ENCODE measurements at places on chromosomes 4 and X. TPM values are rescaled to one million over a fixed set of nuclear protein-coding genes. Genes with fewer than 3 reads are reported as not detected.
A peak's percentile ranks its signal among the peaks of the same experiment; 100 is the strongest.

SASH3 gene
- total RNA-seq, result 2.9 TPM

GRCh38 chrX:10513974-10514373 is 106.4 kb downstream of the MID1 start:
- no peaks in the 10 kb centered on the region for H3K27me3 ChIP-seq
- H3K4me1 ChIP-seq, result no peaks in the 10 kb centered on the region
- no peak for DNase-seq
- no peaks in the 10 kb centered on the region for H3K36me3 ChIP-seq

DNA sequence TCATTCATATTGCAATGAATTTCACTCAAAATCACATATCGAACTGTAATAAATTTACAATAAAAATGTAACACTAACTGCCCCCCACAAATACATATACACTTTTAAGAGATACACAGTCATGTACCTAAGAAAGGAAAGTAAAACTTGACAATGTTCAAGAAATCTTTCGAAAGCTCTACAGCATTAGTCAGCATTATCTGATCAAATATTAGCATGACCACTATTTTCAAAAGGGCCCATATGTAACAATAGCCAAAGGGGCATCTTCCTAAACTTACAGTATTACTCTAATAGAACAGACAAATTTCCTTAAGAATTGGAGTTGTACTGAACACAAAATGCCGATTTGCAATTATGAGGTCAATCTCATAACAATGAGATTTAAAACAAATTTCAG is 51.8 kb downstream of the STX18 start:
- H3K36me3 ChIP-seq, result no peaks in the 10 kb centered on the region
- no peak for DNase-seq
- H3K27me3 ChIP-seq, result no peaks in the 10 kb centered on the region
- H3K27ac ChIP-seq, result peak overlapping the region; percentile 14
- no peak overlapping the region for H3K4me3 ChIP-seq
- peaks cover 7% of the 10 kb centered on the region for H3K4me1 ChIP-seq

- H3K27me3 ChIP-seq, result no peaks in the 10 kb centered on the region
- no peak overlapping the region for H3K4me3 ChIP-seq
- DNase-seq, result peak; percentile 32
These were observed 35.5 kb downstream of the HTRA3 start for GRCh38 chr4:8304827-8305695.

CXCL13 gene
- total RNA-seq, result 3.1 TPM

- no peak overlapping the region for H3K27ac ChIP-seq
- no peaks in the 10 kb centered on the region for H3K27me3 ChIP-seq
- no peak for DNase-seq
These were observed 34.3 kb downstream of the TMEM164 start for GRCh38 chrX:110037178-110037577.

DNA sequence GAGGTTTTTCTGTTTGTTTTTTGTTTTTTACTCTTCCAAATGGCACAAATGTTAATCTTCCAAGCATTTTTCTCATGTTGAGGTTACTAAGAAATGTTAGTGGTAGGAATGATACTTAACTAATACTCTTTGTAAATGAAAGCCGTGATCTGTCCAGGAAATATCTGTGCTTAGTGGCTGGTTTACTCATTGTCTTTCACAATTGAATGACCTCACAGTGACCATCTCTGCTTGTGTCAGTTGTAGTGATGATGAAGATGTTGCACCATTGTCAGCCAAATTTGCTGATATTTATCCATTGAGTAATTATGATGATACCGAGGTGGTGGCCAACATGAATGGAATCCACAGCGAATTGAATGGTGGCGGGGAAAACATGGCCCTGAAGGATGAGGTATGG is 93.5 kb downstream of the TNIP2 start:
- H3K4me3 ChIP-seq, result no peak overlapping the region
- H3K27me3 ChIP-seq, result no peaks in the 10 kb centered on the region
- peaks cover 8% of the 10 kb centered on the region for H3K4me1 ChIP-seq
- DNase-seq, result no peak

DNA sequence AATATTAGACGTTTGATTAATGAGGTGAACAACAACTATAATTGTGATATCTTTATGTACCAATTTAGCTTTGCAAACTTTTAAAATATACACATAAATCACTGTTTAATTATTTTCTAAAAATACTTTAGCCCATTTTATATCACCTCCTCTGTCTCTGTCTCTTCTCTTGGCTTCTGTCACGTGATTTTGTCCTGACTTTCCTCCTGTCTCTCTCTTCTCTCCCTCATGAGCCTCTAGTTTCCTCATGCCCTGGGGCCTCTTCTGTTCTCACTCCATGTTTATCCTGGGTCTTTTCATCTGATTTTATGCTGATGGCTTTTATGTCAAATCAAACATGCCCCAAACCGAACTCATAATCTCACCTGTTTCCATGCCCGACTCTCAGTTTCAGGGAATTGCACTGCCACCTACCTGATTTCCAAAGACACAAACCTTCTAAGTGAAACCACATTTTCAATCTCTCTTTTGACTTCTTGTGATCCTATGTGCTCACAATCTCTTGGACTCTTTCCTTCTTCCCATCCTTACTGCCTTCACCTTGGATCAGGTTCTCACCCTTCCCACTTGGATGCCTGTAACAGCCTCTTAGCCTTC is 303.0 kb upstream of the GALNT7 start:
- no peak overlapping the region for H3K27ac ChIP-seq
- no peak overlapping the region for H3K4me3 ChIP-seq
- H3K4me1 ChIP-seq, result no peaks in the 10 kb centered on the region
- no peaks in the 10 kb centered on the region for H3K36me3 ChIP-seq
- no peak for DNase-seq

DNA sequence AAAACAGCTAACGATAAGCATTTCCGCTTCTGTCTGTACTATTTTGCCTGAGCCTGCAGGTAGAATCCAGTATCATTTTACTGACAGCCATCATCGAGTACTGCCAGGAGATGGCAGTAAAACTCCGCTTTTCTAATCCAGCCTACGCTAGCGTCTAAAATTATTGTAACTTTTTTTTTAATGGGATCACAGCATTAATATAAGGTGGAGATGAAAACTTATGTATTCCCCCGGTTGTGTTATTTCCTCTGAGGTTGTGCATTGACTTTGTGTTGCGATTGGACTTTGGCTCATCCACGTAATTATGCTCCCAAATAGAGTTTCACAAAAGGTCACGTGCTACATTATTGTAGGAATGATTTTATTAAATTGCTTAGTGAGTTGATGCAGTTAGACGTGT is 248.1 kb downstream of the C4orf33 start:
- no peaks in the 10 kb centered on the region for H3K27me3 ChIP-seq
- H3K27ac ChIP-seq, result no peak overlapping the region
- no peak for DNase-seq
- H3K4me3 ChIP-seq, result no peak overlapping the region
- H3K4me1 ChIP-seq, result no peaks in the 10 kb centered on the region

GRCh38 chr4:104859601-104860237 is 287.0 kb upstream of the TET2 start:
- DNase-seq, result no peak
- H3K27me3 ChIP-seq, result no peaks in the 10 kb centered on the region
- H3K36me3 ChIP-seq, result no peaks in the 10 kb centered on the region
- H3K4me1 ChIP-seq, result no peaks in the 10 kb centered on the region
- H3K4me3 ChIP-seq, result no peak overlapping the region
- H3K27ac ChIP-seq, result no peak overlapping the region

MAGEA3 gene
- total RNA-seq, result not detected

DNA sequence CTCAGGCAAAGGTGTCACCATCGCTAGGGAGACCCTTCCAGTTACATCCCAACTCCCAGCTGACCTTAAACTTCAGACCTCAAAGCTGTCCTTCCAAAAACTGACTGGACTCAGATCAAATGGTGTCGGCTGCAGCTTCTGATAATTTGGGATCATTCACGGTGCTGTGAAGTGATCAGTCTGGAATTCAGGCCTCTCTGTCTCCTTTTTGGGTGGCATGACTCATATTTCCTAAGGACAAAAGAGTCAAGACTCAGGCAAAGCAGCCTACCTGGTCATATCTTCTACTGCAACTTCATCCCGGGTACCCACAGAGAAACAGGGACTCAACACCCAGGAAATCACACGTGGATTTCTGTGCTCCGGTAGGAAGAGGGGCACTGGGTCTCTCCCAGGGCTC is 87.6 kb downstream of the SORCS2 start:
- H3K27me3 ChIP-seq, result no peaks in the 10 kb centered on the region
- no peak for DNase-seq
- H3K4me1 ChIP-seq, result peaks cover 3% of the 10 kb centered on the region
- no peak overlapping the region for H3K27ac ChIP-seq
- H3K36me3 ChIP-seq, result no peaks in the 10 kb centered on the region

- H3K4me1 ChIP-seq, result no peaks in the 10 kb centered on the region
- H3K4me3 ChIP-seq, result no peak overlapping the region
- DNase-seq, result no peak
- no peak overlapping the region for H3K27ac ChIP-seq
- H3K27me3 ChIP-seq, result no peaks in the 10 kb centered on the region
These were observed 10.0 kb downstream of the MGST2 start for GRCh38 chr4:139675651-139676050.

NPFFR2 gene
- 0.20 TPM for total RNA-seq

DNA sequence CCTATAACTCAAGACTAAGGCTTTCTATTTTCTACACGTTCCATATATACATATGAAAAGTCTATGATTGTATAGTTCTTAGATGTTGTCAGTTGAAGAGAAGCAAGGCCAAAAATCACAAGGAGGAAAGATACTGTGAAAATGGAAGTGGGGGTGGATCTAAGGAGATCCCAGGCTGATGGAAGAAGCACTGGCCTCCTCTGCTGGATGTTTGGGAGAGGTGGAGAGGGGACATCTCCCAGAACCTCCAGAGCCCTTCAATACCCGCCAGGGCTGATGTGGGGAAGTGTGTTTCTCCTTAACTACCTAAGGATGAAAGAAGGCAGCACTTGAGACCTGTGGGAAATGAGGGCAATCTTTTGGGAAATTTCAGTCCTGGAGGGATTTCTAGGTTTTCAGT is 67.4 kb downstream of the RASGEF1B start:
- H3K27me3 ChIP-seq, result no peaks in the 10 kb centered on the region
- H3K36me3 ChIP-seq, result no peaks in the 10 kb centered on the region
- DNase-seq, result no peak
- H3K4me3 ChIP-seq, result no peak overlapping the region
- no peak overlapping the region for H3K27ac ChIP-seq

GRCh38 chr4:159390648-159391047 is 287.8 kb downstream of the RAPGEF2 start:
- no peaks in the 10 kb centered on the region for H3K27me3 ChIP-seq
- no peak overlapping the region for H3K27ac ChIP-seq
- no peak overlapping the region for H3K4me3 ChIP-seq
- no peak for DNase-seq
- no peaks in the 10 kb centered on the region for H3K4me1 ChIP-seq

SCARB2 gene
- 136 TPM for total RNA-seq

PPEF2 gene
- not detected for total RNA-seq

DNA sequence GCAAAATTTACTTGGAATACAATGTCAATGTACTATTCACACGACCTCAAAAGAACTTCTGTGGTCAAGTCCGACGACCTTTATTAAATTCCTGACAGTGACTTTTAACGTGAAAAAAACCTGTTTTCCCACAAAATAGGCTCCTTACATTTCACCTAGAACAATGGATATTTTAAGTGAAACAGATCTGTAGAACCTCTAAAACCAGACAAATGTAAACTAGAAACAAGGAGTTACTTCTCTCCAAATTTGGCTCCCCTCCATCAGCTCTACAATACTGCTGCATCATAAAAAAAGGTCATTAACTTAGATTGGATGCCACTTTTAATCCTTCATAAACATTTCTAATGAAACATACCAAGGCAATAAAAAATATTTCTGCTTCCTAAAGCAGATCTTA is 1.2 kb downstream of the NEK1 start:
- H3K27ac ChIP-seq, result no peak overlapping the region
- no peaks in the 10 kb centered on the region for H3K4me1 ChIP-seq
- DNase-seq, result no peak
- H3K27me3 ChIP-seq, result no peaks in the 10 kb centered on the region

DNA sequence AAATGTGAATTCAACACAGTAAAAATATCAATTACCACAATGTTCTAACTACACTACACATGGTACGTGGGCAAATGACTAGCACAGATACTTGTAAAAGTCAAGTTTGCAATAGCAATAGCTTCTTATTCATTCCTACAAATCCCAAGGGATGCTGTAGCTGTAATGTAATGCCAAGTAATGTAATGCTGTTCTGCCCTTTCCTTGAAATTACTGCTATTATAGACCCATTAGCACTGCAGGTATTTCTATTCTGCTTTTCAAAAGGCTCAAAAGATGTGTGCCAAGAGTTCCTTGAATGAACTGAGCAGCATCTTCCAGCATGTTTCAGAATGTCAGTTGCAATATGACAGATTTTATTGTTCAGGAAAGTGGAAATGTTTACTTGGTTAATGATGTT is 129.9 kb upstream of the BANK1 start:
- H3K4me3 ChIP-seq, result no peak overlapping the region
- H3K36me3 ChIP-seq, result no peaks in the 10 kb centered on the region
- no peaks in the 10 kb centered on the region for H3K27me3 ChIP-seq
- no peak for DNase-seq
- no peaks in the 10 kb centered on the region for H3K4me1 ChIP-seq

RAB33A gene
- 0.24 TPM for total RNA-seq

SRPK3 gene
- 2.0 TPM for total RNA-seq

DNA sequence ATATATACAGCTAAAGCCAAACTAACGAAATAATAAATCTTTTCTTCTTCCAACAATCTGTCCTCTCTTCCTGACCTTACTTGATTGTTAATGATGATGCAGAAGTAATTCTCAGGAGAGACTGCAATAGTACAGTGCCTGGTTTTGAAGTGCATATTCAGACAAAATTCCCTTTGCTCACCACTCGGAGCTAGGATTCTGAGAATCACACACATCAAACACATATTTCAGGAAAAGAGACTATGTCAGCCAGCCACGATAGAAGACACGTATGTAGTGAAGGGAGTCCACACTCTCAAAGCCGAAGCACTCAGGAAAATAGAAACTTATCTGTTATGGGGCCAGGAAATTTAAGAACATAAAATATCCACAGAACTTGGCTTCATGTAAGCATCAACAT is 362.5 kb upstream of the FAT1 start:
- no peak overlapping the region for H3K4me3 ChIP-seq
- no peaks in the 10 kb centered on the region for H3K4me1 ChIP-seq
- H3K27me3 ChIP-seq, result no peaks in the 10 kb centered on the region
- DNase-seq, result no peak

- H3K4me1 ChIP-seq, result peaks cover 18% of the 10 kb centered on the region
- H3K36me3 ChIP-seq, result no peaks in the 10 kb centered on the region
- no peaks in the 10 kb centered on the region for H3K27me3 ChIP-seq
- no peak overlapping the region for H3K27ac ChIP-seq
These were observed 36.7 kb downstream of the FGFRL1 start for GRCh38 chr4:1047976-1048772.

DNA sequence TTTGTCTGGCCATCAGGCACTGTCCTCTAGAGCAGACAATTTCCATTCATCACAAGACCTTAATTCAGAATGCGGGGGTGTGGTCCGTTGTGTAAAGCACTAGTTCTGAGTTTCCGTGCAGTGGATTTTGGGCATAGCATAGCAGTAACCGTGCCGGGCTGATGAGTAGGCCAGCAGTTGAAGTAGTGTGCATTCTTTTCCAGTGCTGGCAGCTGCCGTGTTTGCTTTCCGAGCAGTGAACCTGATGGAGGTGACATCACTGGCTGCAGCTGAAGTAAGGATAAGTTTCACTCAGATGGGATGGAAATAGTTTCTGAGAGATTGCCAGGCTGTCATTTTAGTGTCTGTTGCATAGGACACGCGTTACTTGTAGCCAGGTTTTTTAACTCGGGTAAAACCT is 107.0 kb upstream of the STIM2 start:
- H3K4me1 ChIP-seq, result no peaks in the 10 kb centered on the region
- H3K36me3 ChIP-seq, result no peaks in the 10 kb centered on the region
- H3K4me3 ChIP-seq, result no peak overlapping the region
- H3K27ac ChIP-seq, result no peak overlapping the region
- peak; percentile 29 for DNase-seq
